Prostate gland (tissue), 2 donors: ENCODE measurements at places on chromosomes 12 and 14. TPM values are rescaled to one million over a fixed set of nuclear protein-coding genes. Genes with fewer than 3 reads are reported as not detected.

DNA sequence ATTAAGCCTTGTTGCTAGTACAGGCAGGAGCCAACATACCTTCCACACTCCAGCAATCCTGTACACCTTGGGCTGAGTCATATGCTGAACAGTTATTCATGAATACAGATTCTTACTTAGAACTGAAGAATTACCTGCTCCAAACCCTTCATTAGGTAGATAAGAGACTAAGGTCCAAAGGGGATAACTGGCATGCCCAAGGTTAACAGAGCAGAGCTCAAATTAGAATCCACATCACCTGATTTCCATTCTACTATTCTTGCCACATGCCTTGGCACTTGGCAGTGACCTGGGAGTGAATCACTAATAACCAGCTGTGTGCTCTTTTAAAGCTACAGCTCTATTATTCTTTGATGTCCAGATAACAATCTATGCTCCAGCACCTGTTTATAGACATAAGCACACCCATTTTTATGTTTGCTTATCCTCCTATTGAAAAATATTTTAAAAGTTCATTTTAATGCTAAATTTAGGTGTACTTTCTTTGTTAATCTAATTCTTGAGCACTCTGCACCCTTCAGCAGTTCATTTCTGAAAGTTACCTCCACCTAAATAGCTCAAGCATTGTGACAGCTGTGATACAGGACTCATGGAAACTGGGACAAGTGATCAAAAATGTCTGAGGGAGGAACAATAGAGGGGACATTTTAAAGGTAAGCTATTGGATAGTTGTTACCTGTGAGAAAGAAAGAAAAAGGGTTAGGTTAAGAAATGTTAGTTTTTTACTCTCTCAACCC lies 19.4 kb downstream of the LPCAT3 start:
- DNase-seq: no peak

- DNase-seq: no peak
Observed at GRCh38 chr14:24508155-24508840, at the start of gene CMA1. Gene CMA1 (minus strand): TSS chr14:24508265. CDS start chr14:24508235, 30 bp downstream.

GARIN6 gene
- 1.1 TPM for total RNA-seq

- DNase-seq: no peak
Observed at GRCh38 chr14:37988472-37988871, 219.2 kb upstream of the SSTR1 start.

OVCH1 gene
- total RNA-seq: not detected

GRCh38 chr12:89951050-89951693 lies 242.5 kb upstream of the ATP2B1 start:
- no peak for DNase-seq

DNA sequence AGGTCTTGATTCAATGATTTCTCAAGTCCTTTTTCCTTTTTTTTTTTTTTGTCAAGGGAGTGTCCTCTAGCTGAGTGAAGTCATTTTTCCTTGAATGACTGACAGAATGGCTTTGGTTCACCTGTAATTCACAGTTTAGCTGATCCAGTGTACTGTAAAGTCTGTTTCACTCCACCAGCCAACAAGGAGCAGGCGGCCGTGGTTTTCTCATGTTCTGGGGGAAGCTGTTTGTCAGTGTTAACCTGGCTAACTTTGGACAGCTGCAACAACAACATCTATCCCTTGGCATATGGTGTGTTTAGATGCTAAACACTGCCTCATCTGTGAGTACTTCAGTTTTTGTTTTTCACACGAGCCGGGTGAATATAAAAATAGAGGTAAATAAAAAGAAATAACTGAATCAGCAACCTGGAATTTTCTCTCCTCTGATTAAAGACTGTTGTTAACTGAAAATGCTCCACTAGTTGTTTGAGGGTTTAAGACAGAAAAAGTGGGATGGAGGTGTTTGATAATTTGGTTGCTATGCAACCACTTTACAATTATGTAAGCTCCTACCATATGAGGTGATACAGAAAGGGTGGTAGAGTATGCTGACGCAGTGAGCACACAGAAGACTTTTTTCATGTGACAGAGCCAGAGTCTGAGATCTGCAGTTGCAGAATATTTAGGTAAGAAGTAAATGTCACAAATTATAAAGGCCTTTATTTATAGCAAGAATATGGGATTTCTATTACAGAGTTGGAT lies 50.3 kb upstream of the SLC2A13 start:
- DNase-seq: no peak

GTF2H3 gene
- total RNA-seq: 50.1 TPM

XRCC3 gene
- total RNA-seq: 24.7 TPM

DNA sequence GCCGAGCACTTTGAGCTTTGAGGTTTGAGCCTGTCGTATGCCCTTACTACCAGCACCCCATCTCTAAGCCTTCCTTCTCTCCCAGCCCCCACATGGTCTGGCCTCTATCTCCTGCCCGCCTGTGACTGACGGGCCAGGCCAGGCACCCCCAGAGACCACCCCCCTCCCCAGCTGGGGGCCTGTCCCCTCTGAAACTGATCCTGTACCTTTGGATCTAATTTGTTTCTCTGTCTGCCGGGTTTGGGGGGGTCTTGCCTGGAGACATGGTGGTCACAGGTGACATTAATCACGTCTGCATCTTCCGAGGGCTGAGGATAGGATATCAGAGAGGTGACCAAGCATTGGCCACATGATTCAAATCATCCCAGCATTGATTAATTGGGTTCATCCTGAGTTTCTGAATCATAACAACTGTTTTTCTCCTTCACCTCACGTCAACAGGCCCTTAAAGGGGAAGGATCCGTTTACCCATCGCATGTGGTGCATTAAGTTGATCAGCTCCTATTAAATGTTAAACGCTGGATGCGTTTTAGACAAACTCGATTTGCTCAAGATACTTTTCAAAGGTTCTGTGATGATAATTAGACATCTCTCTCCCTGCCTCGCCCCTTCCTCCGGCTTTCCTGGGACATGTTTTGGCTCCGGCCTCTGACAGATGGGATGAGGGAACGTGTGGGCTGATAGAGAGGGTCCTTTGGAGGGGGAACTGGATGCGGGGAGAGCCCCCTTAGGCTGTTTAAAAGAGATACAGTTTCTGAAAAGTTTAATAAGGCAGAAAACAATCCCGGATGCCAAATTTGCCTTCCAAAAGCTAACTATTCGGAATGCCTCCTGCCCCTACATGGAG lies 63.3 kb upstream of the TBX3 start:
- DNase-seq: no peak
